SK-N-DZ (cell line): ENCODE measurements at places on chromosomes 3 and 15.

- no peak for DNase-seq
These were observed 135.1 kb downstream of the TMCO5A start for GRCh38 chr15:38069511-38070011.

DNA sequence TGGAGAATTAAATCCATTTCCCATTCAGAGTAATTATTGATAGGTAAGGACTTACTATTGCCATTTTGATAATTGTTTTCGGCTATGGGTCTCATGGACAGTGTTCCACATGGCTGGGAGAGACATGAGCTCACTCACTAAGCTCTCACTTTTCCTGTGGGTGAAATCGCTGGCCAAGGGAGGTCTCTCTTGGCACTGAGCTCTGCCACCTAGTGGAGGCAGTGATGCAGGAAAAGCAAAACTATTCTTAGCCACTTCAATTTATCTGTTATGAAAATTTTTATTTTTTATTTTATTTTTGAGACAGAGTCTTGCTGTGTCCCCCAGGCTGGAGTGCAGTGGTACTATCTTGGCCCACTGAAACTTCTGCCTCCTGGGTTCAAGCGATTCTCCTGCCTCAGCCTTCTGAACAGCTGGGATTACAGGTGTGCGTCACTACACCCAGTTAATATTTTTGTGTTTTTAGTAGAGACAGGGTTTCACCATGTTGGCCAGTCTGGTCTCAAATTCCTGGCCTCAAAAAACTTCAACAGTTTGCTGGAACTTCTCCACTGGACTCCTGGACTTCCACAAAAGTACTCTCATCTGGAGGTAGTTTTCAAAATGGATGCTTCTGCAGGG is 4.7 kb upstream of the RNF13 start:
- DNase-seq: peak; percentile 69

GRCh38 chr3:81782585-81782984 is 21.1 kb upstream of the GBE1 start:
- DNase-seq: no peak

DNA sequence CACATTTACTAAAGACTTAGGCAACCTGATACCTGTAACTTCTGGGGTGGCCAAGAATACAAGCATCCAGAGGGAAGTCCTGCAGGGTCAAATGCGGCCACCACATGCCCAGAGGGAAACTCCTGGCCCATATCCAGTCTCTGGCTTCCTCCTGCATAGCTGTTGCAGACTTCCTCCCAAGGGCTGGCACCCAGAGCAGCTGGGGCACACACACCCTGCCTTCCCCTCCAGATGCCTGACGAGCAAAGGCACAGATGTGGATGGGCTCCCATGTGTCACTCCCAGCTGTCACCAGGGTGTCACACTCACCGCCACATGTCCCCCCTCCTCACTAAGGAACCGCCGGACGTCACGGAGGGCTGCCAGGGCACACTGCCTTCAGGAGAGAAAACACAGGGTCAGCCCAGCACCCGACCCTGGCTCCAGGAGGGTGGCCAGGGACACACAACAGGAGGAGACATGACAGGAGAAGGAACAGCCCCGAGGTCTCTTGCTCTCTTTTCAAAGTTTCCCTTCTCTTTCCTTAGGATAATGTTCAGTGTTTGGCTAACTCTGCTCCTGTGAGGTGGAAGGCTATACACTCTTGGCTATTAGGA is 13.2 kb downstream of the PFKFB4 start:
- no peak for DNase-seq

- no peak for DNase-seq
These were observed 26.7 kb downstream of the SLC2A2 start for GRCh38 chr3:170999737-171000242.

GRCh38 chr15:41992151-41992802 is 19.9 kb upstream of the EHD4 start:
- DNase-seq: no peak

DNA sequence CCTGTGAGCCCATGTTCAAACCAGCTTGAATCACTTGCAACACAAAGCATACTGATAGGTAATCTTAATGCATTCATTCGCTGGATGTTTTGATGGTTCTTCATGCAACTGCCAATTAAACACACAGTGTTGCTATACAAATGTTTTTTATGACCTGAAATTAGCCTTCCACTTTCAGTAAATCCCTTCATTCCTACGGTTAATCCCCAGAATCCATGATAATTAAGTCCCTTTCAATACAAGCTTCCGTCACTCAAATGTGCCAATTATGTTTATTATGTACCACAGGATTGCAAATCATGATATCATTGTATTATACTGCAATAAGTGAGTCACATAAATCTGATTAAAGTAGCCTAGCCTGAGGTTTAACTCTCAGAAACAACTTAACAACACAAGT is 14.5 kb upstream of the LYZL4 start:
- DNase-seq: no peak

GRCh38 chr15:91075739-91076138 is 24.3 kb upstream of the SV2B start:
- DNase-seq: peak; percentile 22

- DNase-seq: no peak
These were observed 985.7 kb downstream of the NSUN3 start for GRCh38 chr3:95048564-95048963.

DNA sequence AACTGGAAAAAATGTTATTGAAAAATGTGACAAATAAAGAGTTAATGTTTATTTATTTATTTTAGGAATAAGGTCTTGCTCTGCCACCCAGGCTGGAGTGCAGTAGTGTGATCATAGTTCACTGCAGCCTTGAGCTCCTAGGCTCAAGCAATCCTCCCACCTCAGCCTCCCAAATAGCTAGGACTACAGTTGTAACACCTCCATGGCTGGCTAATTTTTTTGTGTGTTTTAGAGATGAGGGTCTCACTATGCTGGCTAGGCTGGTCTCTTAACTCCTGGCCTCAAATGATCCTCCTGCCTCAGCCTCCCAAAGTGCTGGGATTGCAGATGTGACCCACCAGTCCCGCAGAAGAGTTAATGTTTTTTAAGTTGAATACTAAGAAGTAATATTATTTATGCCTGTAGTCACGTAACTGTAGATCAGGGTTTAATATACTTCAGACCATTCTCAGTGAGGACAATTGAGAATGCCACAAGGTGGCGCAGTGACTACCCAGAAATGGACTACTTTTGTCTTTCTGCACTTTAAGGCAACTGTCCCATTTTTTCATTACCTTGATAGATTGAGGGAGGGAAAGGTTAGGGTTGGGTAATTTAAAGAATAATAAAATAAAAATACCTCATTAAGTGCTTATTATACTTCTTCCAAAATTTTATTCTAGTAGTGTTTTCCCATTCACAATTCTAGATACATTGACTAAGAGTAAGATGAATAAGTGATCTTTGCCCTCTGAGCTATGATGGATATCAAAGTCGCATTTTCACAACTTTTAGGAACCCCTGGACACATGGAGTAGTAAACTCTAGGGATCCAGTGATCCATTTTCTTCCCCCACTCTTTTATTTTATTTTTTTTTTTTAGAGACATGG is 6.0 kb downstream of the MUC13 start:
- DNase-seq: peak; percentile 69

GRCh38 chr15:74752531-74752930 is 3.9 kb downstream of the CYP1A2 start:
- DNase-seq: no peak

DNA sequence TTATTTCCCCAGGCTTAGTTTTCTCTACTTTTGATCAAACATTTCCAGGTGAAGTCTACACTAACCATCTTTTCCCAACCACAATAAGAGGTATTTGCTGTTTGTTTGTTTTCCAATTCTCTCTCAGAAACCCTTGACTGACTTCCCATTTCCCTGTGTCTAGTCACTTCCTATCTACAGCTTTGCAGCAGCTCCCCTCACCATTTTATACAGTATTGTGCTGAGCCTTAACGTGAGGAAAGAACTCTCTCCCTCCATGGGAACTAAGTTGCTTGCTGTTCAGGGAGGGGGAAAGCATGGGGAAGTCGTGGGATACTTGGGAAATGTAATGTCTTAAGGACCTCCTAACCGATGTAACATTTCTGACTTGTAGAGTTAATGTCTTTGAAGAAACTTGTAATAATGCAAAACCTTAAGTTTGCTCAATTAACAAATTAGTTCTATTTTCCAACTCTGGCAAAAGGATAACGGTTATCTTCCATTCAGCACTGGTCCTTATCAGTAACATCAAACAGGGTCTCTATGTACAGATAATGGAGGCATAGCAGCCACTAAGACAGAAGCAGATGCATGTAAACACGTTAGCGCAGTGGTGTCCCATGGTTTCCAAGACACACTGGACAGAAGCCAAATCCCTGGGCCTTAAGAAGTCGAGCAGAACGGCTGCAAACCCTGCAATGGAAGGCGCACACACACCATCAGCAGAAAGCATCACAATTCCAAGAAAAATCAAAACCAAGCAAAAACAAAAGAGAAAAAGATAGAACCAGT is 39.7 kb downstream of the NPTN start:
- DNase-seq: peak; percentile 88

DNA sequence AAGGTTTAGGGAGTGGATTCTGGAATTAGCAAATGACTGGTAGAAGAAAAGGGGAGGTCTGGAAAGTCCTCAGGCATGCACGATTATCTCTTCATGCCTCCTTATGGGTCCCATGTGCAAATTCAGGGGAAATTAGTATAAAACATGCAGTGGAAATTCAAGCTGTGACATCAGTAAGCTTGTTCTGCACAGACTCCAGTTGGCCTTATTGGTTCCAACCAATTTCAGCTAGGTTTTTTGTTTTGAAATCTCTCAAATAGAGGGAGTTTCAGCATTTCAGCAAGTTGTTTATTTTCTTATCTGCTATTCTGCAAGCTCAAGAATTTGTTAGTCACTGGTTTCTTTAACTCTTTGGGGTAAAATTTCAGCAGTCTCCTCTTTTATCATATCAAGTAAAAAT is 774 bp upstream of the TMCO5A start:
- DNase-seq: no peak

GRCh38 chr15:60850903-60851302 is 372.0 kb upstream of the ICE2 start:
- DNase-seq: no peak

GRCh38 chr3:39149059-39149455 is 4.3 kb downstream of the CSRNP1 start:
- no peak for DNase-seq

DNA sequence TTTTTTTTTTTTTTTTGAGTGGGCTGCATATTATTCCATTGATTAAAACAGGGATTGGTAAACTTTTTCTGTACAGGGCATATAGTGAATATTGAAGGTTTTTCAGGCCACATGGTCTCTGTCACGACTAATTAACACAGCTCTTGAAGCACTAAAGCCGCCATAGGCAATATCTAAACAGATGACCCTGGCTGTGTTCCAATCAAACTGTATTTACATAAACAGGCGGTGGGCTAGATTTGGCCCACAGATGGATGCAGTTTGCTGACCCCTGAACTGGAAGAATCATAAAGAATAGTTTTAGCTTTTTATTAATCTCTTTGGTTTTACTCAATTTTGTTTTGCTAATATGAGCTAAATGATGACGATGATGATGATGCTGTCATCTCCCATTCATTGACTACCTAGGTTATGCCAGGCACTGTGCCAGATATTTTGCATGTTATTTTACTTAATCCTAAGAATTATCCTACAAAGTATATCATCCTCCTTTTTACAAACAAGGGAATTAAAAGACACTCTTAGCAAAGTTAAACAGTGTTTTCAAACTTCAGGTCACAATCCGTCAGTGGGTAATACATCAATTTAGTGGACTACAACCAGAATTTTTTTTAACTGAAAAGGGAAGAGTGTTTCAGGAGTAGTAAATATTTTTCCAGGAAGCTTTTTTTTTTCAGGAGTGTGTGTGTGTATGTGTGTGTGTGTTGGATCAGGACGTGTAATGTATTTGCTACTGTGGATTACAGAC is 54.3 kb downstream of the LMCD1 start:
- DNase-seq: peak; percentile 60

- DNase-seq: no peak
These were observed 66.6 kb downstream of the LEO1 start for GRCh38 chr15:51904931-51905330.

DNA sequence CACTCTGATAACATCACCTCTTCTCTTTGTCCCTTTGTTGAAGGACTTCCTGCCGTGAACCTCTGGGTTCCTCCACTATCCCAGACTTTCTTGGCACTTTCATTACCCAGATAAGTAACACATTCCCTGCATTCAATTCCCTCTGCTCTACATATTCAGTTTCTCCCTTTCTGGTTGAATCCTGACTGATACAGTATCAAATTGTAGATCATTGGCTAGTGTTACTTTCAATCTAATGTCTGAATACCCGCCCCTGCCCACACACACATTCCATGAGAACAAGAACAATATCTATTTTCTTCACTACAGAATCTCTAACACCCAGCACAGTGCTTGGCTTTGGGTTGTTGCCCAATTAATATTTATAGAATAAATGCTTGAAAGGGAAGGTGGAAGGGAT is 163.5 kb downstream of the ABHD5 start:
- no peak for DNase-seq

DNA sequence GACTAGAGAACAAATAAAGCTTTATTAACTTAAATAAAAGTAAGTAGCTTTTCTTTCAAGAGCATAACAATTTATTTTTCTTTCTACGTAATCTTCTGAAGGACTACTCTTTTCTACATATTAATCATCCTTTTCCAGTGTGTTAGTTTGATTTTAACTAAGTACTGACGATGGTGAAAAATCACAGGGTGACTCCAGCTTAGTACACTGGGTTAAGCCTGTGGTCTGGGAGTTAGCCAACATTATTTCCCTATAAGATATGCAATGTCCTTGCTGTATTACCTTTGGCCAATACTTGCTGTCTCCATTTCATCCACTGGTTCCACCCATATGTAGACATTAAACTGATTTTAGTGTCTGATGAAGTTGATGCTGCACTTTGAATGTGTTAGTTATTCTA is 508.6 kb upstream of the SUCLG2 start:
- no peak for DNase-seq

- no peak for DNase-seq
These were observed 53.5 kb downstream of the TLNRD1 start for GRCh38 chr15:81054236-81054635.

- peak; percentile 49 for DNase-seq
These were observed 919 bp downstream of the IDH2 start for GRCh38 chr15:90101130-90101968.

DNA sequence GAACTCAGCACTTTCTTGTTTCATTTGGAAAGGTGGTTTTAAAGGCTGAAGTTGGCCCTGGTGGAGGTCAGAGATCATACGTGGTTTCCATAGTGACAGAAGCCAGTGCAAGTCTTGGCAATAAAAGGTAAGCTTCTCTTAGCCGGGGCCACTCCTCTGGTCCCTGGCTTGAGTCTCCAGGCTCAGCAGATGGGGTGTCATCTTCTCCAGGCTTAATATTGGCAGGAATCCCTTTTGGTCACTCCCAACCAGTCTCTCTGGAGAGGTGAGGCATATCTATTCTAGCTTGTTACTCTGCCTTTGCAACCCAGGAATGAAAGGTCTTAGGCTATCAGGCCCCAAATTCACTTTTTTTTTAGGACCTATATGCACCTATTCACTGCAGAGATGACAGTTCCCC is 4.8 kb downstream of the CYP19A1 start:
- DNase-seq: no peak

- no peak for DNase-seq
These were observed 158.4 kb upstream of the TPRG1 start for GRCh38 chr3:189013224-189013888.
